ENCODE measurements at places on chromosomes 5 and 9.

DNA sequence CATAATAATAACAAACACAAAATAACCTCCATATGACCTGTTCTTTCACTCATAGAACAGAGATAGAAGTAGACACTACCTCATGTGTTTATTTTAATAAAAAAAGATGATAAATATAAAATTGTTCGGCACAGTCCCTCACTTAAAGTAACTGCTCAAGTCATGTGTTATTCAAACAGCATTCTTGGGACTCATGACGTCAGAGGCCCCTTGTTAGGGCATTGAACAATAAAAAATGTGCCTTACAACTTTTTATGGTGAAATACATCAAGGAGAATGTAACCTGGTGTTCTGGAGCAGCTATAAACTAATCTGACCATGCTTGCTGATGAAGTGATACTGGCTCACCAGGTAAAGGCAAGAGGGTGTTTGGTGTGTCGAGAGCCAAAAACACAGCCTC, 12.2 kb upstream of the NDFIP1 start:
- DNase-seq: no peak

DNA sequence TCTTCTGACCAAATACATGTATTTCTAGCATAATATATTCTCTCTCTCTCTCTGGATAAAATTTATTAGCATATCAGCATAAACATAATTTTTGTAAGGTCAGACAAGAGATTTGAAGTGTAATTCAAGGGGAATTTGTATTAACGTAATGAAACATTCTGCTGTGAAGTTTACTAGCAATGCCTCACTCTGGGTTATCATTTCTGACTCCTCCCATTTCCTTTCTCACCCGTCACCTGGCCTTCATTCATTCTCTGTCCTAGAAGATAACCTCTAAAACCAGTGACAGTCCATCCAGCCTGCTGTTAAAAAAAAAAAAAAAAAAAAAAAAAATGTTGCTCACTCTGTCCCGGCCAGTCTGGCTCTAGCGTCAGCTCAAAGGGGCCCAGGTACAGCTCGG, 27.1 kb downstream of the GRAMD2B start:
- DNase-seq: peak; percentile 29

DNA sequence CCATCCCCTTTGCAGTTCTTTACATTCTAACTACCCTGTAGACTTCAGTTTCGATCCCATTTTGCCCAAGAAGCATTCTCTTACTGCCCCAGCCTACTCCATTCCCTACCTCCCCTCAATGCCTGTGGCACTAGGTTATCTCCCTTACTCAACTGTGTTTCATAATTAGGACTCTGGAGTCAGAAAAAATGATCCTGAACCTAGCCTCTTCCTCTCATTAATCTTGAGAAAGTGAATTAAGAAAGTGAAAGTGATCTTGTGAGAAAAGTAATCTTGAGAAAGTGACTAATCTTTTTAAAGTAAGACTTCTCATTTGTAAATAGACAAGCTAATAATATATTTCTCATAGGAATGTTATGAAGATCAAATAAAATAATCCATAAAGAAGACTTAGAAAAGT, 444.0 kb upstream of the TRPC7 start:
- DNase-seq: no peak

DNA sequence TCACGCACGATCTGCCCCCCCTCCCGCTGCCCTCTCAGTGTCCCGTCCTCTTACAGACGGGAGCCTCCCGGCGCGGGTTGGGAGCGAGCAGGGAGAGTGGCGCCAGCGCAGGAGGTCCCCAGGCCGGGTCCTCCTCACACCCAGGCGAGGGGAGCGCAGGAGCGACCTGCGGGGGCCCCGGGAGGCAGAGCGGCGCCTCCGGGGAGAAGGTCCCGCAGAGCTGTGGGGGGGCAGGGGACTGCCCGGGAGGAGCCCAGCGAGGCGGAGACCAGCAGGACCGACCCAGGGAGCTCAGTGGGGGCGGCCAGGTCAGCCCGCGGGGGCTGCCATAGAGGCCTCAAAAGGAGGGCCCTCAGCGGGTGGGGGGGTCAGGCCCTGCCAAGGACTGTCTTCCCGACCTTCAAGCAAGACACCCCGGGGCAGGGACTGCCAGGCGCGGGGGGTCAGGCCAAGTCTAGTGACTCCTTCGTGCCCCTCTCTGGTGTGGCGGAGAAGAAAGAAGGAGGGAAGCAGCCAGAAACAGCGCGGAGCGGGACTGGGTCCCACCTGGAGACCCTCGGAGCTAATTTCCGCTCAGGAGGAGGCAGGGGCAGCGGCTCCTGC, 123.3 kb upstream of the ERCC6L2 start:
- no peak for DNase-seq

GRCh38 chr9:134545543-134546245, 95.9 kb upstream of the COL5A1 start:
- no peak for DNase-seq

GRCh38 chr9:32877639-32878217, 94.4 kb downstream of the TMEM215 start:
- no peak for DNase-seq

DNA sequence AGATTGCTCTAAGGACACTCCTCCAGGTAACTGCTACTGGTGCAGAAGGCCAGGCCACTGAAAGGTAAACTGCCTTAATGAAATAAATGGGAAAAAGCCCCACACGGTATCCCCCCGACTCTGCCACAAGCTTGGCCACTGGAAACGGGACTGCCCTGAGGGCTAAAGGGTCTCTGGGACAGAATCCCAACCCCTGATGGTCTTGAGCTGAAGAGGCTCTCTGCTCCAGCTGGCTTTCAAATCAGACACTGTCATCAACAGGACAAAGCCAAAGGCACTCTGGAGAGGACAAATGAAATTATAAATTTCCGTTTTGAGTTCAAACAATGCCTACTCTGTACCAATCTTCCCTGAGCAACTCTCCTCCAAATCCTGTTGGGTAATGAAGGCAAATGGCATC, 33.6 kb upstream of the HMGCR start:
- no peak for DNase-seq

GRCh38 chr9:93536874-93537273, 39.5 kb upstream of the PHF2 start:
- DNase-seq: no peak

- no peak for DNase-seq
Observed at GRCh38 chr9:20200991-20201431, 412.2 kb upstream of the SLC24A2 start.

DNA sequence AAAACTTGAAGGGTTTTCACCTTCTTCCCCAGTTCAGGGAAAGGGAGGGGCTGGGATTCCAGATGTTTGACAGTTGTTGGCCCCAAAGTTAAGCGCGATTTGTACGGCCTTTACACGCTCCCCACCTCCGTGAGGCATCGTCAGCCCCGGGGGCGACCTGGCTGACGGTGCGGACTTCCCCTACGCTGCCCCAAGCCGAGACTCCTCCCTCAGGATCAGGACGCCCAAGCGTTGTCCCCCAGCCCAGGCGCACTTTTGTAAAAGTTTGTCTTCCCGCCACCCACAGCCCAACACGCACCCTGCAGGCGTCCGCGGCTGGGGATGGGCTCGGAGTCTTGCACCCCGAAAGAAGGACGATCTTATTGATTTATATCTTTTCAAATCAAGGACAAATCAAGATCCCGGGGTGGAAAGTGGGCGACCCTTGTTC, 713 bp downstream of the MOB3B start:
- DNase-seq: no peak

DNA sequence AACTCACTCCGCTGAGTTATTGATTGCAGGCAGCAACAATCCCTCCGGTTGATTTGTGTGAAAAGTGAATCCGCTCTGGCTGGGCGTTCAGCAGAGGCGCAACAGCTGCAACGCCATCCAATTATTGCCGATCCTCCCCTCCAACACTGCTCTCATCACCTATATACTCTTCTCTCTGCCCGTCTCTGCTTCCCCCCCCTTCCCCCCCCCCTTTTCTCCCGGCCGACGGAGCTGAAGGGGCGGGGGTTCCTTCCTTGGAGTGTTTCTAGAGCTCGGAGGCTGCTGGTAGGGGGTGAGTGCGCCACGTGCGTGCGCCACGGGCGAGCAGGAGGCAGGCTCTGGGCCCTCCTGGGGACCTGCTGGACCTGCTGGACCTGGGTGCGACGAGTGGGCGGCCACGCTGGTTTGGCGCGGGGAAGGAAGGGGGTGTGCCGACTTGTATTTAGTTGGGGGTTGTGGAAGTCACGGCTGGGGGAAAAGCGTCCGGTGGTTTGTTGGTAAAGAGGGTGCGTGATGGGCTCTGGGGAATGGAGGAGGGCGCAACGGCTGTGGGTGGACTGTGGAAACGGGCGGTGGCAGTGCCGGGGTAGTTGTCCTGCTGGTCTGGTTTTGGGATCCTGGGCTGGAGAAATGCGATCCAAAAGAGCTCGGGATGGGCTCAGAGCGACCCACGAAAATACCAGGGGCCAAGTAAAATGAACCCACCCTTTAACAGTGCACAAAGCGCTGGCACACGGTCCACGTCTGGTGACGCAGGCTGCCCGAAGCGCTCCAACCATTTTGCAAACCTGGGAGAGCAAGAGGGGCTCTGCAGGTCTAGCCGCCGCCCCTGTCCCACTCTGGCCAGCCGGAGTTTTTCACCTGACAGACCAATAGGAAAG, 6.4 kb upstream of the MEF2C start:
- no peak for DNase-seq

DNA sequence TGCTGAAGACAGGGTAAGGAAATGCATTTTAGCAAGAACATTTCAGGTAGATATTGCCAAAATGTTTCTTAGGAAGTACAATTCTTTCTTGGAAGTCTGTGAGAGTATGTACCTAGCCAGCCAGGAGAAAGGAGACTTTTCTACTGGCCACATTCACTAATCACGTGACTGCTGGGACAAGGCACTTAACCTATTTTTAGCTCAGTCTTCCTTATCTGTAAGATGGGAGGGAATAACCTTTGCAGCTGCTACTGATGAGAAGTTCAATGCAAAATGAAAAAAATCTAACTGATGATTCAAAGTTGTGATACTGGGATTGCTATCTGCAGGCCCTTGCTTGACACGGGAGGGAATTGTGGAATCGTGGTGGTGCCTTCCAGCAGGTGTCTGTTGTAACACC, 42.6 kb upstream of the SLC28A3 start:
- no peak for DNase-seq

GRCh38 chr5:58153255-58153654, 306.6 kb downstream of the PLK2 start:
- DNase-seq: no peak

GRCh38 chr5:109589986-109590385, 99.7 kb upstream of the MAN2A1 start:
- no peak for DNase-seq

DNA sequence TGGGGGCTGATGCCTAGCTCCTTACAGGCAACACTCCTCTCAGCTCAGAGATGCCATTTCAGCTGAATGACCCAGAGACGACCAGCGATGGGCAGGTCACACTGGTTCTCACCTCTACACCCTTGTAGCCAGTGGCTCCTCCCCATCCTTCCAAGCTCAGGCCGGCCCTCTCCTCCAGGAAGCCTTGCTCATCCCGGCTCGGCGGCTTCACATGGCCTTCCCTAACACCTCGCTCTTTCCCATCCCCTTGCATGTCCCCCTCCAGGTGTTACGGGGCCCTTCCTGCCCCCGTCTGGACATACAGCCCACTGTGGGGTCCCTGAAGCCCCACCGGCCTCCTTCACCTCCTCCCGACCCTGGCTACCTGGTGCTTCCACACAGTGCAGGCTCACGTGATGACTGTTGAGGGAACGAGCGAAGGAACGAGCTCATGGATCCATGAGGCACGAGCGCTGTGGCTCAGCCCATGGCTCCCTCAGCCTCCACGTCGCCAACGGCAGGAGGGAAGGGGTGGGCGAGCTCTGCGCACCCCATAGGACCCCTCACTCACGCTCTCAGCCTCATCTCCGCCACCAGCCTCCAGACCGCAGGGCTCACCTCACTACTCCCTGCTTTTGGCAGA, 45.7 kb downstream of the SARDH start:
- DNase-seq: no peak

GRCh38 chr9:135304886-135305285, 174.7 kb upstream of the PPP1R26 start:
- no peak for DNase-seq

DNA sequence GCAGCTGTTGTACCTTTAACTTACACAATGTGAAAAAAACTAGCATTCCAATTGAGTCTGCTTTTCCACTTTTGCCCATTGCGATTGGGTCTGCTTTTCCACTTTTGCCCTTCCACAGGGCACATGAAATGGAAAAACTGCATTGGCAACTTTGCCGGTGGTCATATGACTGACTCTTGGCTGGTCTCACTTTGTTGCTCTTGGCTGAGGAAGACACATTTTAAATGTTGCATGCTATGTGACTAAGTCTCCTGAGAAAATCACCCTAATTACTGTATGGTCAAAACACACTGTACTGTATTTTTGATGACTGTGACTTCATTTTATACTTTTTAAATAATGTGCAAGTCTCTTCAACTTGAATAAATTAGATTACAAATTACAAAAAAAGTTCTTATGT, 1.6 kb upstream of the OXCT1 start:
- no peak for DNase-seq

GRCh38 chr5:134289509-134290113, 63.7 kb upstream of the PPP2CA start:
- DNase-seq: peak; percentile 41

- DNase-seq: no peak
Observed at GRCh38 chr5:77139001-77139400, 51.9 kb upstream of the ZBED3 start.

DNA sequence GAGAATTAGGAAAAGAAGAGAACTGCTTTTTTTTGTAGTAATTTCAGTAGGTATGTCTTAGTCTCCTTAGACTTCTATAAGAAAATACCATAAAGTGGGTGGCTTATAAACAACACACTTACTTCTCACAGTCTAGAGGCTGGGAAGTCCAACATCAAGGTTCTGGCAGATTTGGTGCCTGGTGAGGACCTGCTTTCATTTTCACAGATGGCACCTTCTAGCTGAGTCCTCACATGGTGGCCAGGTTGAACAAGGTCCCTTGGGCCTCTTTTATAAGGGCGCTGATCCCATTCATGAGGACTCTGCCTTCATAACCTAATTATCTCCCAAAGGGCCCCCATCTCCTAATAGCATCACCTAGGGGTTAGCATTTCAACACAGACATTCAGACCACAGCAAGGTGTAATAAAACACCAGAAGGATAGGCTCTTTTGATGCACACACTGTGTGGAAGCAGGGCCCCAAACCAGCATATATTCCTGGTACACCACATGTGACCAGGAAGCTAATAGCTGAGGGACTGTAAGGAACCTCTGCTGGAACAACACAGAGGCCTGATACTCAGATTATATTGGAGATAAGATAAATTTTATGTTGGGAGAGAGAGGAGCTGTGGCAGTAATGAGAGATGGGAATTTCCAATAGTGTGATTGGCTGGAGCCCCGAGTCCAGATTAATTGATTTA, 384.9 kb downstream of the RAB3C start:
- DNase-seq: no peak

DNA sequence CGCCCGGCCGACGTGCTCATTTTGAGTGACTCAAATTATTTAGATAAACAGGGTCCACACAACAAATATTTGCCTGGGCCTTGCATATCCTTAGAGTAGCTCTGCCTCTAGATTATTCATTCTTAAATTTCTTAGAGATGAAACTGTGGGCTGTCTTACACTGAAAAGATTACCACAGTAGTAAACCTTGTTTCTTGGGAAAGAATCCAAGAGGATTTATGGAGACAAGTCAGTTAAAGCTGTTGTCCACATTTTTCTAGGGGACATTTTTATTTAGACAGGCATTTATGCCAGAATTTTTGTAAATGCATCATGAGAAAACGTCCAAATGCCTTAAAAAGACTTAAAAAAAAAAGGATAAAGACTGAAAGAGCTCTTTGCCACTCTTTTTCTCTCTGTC, 32.6 kb upstream of the RANBP3L start:
- DNase-seq: no peak

Measured in GM12864 (cell line).